Stimulated activated CD8-positive, alpha-beta memory T cell treated with anti-CD3 and anti-CD28 coated beads, Interleukin-4, amount 100 ng/mL, for 1 hour (primary cell): ENCODE measurements at places on chromosomes 1 and 21.
A peak's percentile ranks its signal among the peaks of the same experiment; 100 is the strongest.

GRCh38 chr1:225407755-225408154 lies 20.1 kb downstream of the LBR start:
- no peak for DNase-seq

- no peak for DNase-seq
Measured at GRCh38 chr1:212987702-212988322, 27.9 kb downstream of the ANGEL2 start.

- DNase-seq, result no peak
Measured at GRCh38 chr1:85580872-85581801, 576 bp downstream of the CCN1 start.

GRCh38 chr1:201710632-201711597 lies 118.0 kb upstream of the IPO9 start:
- no peak for DNase-seq

- DNase-seq, result no peak
Measured at GRCh38 chr1:17984583-17984982, 123.0 kb upstream of the IGSF21 start.

DNA sequence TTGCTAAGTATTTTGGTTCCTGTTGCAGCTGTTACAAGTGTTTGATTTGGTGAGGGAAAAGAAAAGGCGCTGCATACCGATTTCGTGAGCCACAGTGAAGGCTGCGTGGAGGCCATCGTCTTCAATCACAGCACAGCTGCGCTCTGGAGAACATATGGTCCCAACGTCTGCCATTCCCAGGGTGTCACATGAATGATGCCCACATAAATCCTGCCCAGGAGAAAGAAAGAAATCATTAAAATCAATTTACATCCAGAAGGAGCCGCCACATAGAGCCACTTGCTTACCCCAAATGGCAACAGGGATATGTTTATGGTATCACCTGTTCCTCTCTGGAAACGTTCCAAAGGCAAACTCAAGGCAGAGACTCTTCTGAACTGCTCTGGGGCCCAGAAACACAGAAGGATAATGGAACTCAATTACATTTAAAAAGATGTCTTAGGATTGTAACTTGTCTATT lies 12.2 kb downstream of the ADAMTS5 start:
- DNase-seq, result no peak

DNA sequence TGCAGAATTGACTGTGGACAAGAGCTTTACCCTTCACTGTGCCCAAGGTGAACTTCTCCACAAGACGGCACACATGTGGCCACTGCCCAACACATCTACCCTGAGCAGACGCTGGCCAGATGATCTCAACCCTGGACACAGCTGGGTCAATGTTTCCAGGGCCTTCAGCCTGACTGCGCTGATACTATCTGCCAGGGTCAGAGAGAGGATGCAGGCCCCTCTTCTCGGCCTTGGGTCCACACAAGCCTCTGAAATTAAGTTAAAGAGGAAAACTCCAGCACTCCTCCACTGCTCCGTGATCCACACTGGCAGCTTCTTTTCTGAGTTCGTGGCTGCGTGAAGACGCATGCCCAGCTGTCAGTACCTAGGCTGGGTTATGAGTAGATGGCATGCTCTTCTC lies 58.1 kb downstream of the GLIS1 start:
- no peak for DNase-seq

GRCh38 chr1:226548256-226549093 lies at the start of gene STUM:
TSS of gene STUM (plus strand) at chr1:226548764. CDS start at chr1:226548905, 141 bp downstream.
- no peak for DNase-seq

DNA sequence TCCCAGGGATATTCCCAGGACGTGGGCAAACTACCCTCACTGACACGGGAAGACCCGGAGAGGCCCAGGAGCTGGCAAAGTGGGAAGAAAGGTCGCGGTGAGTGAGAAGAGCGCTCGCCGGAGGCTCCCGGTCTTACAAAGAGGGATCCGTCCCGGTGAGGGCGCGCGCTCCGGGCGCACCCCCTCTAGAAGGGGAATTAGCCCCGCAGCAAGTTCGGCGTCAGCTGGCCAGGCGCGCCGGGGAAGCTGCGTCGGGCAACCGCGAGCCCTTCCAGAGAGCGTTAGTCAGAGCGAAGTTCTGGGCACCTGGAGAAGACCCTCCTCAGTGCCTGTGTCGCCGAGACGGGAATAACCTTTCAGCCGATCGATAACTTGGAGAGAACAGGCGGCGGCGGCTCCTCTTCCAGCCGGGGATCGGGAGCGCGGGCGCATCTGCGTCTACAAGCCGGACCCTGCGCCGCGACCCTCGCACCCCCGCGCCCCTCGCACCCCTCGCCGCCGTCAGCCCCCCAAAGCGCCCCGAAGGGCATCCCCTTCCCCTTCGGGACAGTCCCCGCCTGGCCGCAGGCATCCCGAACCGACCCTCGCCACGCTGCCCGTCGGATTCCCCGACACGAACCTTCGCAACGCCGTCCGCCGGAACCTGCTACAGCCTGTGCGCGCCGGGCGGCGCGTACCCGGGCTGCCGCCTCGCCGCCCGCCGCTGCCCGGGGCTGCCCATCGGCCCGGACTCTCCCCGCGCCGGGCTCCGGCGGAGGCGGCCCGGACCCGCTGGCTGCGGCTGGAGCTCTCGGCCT lies 485 bp downstream of the SIPA1L2 start:
- no peak for DNase-seq

- no peak for DNase-seq
Measured at GRCh38 chr1:40751802-40752201, 31.8 kb upstream of the KCNQ4 start.

GRCh38 chr21:27033471-27033870 lies 66.6 kb upstream of the ADAMTS5 start:
- DNase-seq, result no peak

DNA sequence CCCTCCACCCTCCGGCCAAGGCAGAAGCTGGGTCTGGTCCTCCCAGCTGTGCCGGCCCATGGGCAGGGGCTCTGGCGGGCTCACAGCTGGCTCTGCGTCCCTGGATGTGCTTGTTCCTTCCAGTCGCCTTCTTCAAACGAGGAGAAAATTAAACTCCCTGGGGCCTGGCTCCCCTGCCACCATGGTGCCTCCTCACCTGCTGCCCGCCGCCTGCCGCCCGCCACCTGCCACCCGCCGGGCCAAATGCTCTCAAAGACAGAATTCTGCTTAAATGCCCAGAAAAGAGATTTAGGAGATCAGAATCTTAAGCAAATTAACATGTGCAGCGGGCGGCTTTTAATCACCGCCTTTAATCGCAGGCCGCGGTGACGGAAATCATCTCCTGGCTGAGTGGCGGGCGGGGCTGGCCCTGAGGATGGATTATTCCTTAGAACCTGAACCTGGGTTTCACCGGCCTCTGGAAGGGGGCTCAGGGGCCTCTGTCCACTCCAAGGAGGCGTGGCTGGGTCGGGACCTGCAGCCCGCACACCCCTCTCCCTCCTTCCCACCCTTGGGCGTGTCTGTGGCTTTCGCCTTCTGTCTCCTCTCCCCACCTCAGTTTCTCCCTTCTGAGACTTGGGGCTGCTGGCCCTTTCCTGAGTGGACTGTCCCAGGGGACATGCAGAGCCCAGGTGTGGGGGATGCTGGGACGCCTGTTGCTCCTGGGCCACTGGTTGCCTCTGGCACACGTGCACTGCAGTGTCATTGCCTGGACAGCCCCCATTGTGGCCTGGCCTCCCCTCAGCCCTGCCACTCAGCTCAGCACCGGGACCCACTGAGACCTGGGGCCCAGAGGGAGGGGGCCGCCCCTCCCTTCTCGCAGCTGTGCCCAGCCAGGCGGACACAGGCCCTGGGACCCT lies 10.5 kb upstream of the PLCH2 start:
- DNase-seq, result no peak

GRCh38 chr1:201503397-201504176 lies 3.3 kb downstream of the CSRP1 start:
- DNase-seq, result no peak

GRCh38 chr1:226547754-226548191 lies 791 bp upstream of the STUM start:
- DNase-seq, result no peak

GRCh38 chr21:43864962-43865539 lies at the start of gene AGPAT3:
TSS of gene AGPAT3 (plus strand) at chr21:43865223. CDS start at chr21:43959682, 94,459 bp downstream.
- no peak for DNase-seq

- no peak for DNase-seq
Measured at GRCh38 chr1:66739401-66740157, 12.7 kb upstream of the DYNLT5 start.

DNA sequence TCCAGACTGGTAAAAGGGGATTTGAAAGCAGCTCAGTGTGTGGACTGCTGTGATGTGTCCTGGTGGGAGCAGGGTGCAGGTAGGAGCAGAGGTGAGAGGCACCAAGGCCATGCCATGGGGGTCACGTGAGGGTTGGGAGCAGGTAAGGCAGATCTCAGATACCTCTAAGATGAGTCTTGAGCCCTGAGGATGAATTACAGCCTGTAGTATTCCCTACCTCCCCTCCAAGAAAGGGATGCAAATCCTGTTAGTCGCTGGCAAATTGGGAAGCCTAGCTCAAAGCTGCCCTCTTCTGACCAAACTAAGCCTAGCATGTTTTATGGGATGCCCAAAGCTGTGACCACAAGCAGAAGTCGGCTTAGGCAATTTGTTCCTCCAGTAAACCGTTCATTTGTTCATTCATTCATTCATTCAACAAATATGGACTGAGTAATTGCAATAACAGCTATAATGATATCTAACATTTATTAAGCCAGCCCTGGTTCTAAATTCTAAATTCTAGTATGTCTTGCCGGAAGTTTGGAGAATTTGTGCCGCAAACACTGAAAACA lies 3.9 kb upstream of the NUAK2 start:
- DNase-seq, result no peak

DNA sequence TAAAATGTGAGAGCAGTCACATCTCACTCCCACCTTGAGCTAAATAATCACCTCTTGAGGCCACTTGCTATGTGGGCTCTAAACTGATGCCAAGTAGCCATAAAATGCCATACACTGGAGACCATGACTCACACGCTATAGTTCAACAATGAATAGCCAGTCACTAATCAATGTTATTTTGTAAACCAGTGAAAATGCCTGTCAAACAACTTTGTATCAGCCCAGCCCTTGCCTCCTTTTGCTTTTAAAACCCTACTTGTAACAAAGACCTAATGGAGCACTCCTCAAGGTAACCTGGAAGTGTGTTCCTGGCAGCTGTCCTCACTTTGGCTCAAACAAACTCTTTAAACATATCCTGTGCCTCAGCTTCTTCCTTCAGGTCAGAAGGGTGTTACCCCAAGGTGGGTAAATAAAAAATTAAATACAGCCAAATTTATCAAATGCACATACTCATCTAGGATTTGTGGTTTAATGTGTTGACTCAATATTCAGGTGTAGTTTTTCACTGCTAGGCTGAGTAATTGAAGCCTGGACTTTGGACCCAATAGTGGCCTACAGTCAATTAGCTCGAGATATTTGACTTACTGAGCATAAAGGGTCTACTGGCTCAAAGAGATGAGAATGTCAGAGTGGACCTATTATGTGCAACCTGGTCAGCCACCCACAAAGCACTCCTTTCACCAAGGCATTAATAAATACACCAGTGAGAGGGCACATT lies 154.3 kb downstream of the COQ8A start:
- no peak for DNase-seq

DNA sequence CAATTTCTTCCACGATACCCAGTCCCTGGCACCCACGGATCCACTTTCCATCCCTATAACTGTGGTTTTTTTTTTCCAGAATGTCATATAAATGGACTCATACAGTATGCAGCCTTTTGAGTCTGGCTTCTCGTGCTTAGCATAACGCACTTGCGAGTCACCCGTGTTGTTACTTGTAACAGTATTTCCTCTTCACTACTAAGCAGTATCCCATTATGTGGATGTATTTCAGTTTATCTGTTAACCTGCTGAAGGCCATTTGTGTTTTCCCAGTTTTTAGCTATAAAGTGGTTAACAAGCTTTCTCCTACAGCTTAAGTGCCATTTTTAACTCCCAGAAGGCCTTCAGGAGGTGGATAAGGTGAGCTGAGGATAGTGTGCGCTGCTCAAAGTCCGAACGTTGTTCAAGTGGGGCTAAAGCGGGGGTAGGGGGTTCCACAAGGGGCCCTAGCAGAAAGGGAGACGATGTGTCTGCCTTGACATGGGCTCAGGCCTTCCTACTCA lies 829 bp downstream of the ADAR start:
- no peak for DNase-seq

GRCh38 chr1:152505083-152505482 lies 5.5 kb upstream of the LCE5A start:
- no peak for DNase-seq

GRCh38 chr1:5745800-5746610 lies 246.2 kb downstream of the NPHP4 start:
- peak; percentile 17 for DNase-seq

DNA sequence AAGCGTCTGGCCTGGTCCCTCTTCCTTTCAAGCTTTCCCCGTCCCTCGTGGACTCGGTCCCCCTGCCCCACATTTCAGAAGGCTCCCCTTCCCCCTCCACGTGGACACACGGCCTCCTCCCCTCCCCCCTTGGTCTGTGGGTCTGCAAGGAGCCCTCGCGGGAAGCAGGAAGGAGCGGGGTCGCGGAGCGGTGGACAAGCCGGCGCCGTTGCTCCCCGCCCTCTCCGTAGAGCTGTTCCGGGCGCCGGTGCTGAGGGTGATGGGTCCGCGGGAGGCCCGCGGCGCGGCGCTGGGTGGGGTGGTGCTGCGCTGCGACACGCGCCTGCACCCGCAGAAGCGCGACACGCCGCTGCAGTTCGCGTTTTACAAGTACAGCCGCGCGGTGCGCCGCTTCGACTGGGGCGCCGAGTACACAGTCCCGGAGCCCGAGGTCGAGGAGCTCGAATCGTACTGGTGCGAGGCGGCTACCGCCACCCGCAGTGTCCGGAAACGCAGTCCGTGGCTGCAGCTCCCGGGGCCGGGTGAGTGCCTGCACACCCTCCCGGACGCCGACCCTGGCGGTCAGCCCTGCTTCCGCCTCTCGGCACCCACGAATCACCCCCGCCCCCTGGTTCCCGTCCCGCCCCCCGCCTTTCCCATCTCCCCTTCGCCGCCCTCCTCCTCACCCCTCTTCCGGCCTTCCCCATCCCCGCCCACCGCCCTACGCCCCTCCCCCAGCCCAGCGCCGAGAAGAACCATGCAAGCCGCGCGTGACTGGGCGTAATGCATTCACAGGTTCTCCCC lies 5.3 kb downstream of the FCRLB start:
- DNase-seq, result peak; percentile 57

- DNase-seq, result no peak
Measured at GRCh38 chr1:37032660-37033354, 1.5 kb downstream of the GRIK3 start.

GRCh38 chr1:93255222-93256079 lies 74.9 kb downstream of the CCDC18 start:
- DNase-seq, result no peak

GRCh38 chr1:26403656-26404055 lies 7.0 kb upstream of the LIN28A start:
- DNase-seq, result no peak

GRCh38 chr1:13828454-13829151 lies 128.6 kb downstream of the PRDM2 start:
- DNase-seq, result no peak

GRCh38 chr1:208178091-208178529 lies 66.1 kb downstream of the PLXNA2 start:
- DNase-seq, result no peak

DNA sequence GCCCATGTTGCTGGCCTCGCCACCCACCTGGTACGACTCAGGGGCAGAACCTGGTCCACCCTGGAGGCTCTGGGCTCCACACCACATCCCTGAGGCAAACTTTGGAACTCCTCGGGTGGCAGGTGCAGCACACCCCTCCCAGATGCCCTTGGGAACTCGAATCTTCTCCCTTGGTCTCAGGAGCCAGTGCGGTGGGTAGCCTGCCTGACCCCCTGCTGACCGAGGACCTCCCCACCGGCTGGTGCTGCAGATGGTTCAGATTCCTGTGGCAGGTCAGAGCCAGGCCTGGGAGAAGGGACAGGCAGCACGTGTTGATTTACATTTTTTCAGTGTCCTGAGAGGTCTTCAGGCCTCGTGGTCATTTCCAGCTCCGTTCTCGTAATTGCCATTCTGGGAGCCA lies 6.3 kb upstream of the CFAP410 start:
- no peak for DNase-seq
